HepG2 (cell line): ENCODE measurements at places on chromosomes 13 and 19.

GRCh38 chr13:111482126-111482525 is 161.7 kb downstream of the TEX29 start:
- no peak for DNase-seq

DNA sequence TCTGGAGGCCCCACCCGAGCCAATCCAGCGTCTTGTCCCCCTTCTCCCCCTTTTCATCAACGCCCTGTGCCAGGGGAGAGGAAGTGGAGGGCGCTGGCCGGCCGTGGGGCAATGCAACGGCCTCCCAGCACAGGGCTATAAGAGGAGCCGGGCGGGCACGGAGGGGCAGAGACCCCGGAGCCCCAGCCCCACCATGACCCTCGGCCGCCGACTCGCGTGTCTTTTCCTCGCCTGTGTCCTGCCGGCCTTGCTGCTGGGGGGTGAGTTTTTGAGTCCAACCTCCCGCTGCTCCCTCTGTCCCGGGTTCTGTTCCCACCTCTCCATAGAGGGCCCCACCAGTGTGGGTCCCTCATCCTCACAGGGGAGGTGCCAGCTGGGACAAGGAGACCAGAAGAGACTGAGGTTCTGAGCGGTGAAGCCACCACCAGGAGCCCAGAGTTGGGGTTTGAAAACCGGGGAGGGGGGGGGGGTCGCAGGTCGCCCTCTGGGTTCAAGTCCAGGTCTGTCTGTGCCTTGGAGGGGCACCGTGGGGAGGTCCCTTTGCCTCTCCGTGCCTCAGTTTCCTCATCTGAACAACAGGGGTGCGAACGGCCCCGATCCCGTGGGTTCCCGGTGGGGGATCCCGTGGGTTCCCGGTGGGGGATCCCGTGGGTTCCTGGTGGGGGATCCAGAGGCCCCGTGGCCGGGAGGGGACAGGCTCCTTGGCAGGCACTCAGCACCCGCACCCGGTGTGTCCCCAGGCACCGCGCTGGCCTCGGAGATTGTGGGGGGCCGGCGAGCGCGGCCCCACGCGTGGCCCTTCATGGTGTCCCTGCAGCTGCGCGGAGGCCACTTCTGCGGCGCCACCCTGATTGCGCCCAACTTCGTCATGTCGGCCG is at the start of gene ELANE:
Gene ELANE (plus strand): TSS at position 168 of the 878 bp plus-strand sequence. CDS start 26 bp downstream, at position 194.
- DNase-seq, result no peak

DNA sequence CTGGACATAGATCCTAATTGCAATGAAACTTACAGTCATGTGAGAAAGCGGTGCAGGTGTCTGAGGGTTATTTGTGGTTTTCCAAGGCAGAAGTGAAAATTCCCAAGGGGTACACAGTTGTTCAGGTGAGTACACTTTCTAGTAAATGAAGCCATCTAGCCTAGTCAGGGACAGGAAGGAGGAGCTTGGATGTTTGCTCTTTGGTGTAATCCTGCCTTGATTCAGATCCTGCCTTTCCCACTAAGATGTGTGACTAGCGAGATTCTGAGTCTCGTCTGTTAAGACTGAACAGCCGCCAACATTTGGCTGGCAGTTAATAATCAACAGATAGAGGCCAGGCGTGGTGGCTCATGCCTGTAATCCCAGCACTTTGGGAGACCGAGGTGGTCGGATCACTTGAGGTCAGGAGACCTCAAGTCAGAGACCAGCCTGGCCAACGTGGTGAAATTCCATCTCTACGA is 2.5 kb downstream of the RPS9 start:
- peak; percentile 82 for DNase-seq

DNA sequence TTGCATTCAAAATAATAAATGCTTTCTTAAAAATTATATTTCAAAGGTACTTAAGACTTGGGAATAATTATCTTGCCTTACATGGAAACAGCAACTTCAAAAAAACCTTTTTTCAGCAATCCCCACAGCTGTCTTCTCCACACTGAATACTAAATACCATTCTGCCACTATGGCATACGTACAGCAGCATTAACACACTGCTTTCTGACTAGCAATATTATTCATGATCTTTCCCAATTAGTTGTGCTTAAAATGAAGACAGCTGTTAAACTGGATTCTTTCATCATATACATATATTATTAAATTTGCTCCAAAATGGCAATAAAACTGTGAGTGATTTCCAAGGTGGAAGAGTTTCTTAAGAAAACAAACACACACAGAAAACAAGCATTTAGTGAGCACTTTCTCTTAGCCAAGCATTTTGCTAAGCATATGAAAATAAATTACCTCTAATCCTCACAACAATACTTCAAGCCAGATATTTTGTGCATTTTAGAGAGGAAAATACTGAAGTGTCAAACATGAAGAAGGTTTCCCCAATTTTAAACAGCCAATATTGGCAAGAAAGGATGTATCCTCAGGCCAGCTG is 609.5 kb downstream of the SLITRK1 start:
- no peak for DNase-seq

DNA sequence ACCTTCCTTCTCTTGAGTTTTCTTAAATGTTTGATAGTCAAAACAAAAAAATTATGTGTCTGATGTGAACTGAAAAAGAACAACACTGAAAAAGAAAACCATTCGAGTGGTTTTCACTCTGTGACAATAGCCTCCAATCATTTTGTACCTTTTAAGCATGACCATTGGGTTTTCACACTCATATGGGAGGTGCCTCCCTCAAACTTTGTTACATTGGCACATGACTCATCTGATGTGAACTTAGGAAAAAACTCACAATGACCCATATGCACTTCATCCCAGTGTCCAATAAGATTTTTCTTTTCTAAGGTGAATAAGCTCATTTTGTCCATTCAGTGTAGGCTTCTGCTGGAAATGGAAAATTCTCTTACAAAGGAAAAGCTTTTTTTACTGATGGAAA is 66.6 kb upstream of the XPO4 start:
- DNase-seq, result no peak

GRCh38 chr13:72662548-72662947 is 64.9 kb downstream of the MZT1 start:
- no peak for DNase-seq

GRCh38 chr13:66358564-66358963 is 871.6 kb downstream of the PCDH9 start:
- no peak for DNase-seq

- no peak for DNase-seq
These were observed 4.5 kb upstream of the RAB3A start for GRCh38 chr19:18208098-18208951.

DNA sequence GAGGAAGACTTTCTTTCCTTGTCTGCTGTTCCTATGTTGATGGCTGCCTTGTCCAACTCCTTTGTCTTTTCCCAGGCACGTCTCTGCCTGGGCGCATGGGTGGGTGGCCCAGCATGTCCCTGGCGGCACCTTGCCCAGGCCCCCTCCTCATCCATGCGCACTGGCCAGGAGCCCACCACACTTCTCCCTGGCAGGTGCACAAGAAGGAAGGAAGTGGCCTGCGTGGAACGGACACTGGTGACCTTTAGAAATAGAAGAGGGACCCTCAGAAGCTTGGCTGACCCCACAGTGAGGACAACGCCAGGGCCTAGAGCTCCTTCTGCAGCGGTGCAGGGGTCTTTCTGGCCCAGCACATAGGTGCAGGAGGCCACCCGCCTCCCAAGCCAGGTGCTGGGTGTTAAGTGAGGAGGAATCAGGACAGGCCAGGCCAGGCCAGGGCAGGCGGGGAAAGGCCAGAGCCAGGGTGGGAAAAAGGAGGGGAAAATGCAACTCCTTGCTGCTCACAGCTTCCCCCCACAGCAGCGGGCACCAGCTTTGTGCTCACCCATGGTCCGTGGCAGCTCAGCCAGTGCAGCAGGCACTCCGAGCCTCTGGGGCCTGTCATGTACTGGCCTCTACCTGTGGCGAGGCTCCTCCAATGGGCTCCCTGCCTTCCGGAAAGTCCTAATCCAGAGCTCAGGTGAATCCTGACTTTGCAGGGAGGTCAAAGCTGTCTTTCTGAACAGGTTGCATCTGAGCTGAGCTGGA is 104.0 kb downstream of the SOX1 start:
- no peak for DNase-seq

- no peak for DNase-seq
These were observed 15.3 kb downstream of the PIN1 start for GRCh38 chr19:9850235-9850959.

DNA sequence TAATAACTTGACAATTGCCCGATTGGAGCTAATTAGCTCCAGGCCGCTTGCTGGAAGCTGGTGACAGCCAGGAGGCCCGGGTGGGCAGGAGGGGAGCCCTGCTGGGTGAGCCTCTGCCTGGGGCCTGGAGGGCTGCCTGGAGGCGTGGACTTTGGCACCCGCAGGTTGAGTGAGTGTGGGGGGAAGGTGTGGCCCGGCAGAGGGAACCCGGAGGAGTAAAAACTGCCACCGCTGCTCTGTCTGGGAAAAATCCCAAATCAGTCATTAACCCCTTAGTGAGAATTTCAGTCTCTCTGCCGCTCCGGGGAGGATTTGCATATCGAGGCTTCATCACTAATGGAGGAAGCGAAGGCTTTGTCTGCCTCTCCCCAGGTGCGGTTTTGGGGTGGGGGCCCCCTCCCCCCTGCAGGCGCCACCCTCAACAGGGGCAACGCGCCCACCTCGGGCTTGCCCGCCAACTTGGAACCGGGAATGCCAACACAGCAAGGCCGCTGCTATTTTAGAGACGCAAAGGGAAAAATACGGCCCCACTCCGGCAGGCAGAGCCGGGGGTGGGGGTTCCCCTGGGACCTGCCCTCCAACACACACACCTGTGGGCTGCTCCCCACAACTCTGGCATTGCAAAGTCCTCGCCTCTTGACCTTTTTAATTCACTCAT is 6.2 kb downstream of the EFNA2 start:
- DNase-seq, result no peak

DNA sequence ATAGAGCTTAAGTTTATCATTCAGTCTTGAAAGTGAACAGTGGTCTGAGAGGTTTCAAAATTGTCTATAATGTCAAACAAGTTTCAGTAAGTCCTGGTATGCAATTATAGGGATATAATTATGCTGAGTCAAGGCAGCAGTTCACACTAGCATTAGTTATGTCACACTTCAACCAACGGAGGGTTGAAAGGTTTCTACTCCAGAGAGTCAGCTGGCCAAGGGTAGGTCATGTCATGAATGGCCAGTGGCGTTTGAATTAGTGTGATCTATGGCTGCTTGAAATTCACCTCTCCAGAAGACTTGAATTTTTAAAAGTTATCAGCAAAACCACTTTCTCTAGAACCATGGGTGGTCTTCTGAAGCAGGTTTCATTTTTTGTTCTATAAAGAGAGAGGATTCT is 108.6 kb downstream of the TNFRSF19 start:
- DNase-seq, result peak; percentile 20

GRCh38 chr13:107361666-107362065 is 793.7 kb upstream of the ARGLU1 start:
- no peak for DNase-seq

DNA sequence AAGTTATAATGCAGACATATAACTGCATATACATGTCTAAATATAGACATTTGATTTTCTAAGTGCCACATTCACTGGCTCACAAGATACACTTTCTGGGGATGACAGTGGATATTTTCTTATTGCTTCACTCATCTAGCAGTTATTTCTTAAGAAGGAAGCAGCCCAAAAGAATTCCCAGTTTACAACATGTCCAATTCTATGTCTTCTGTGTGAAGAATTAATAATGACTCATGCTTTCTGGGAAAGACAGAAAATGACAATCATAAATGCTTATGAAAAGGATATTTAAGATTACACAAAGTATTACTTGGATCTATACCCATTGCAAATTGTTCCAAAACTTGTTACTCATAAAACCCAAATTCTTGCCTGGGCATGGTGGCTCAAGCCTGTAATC is 543.4 kb downstream of the SUCLA2 start:
- DNase-seq, result no peak

- DNase-seq, result peak; percentile 52
These were observed 630 bp downstream of the RNF126 start for GRCh38 chr19:662207-662961.

GRCh38 chr19:35908973-35909683 is 1.0 kb upstream of the TYROBP start:
- no peak for DNase-seq

DNA sequence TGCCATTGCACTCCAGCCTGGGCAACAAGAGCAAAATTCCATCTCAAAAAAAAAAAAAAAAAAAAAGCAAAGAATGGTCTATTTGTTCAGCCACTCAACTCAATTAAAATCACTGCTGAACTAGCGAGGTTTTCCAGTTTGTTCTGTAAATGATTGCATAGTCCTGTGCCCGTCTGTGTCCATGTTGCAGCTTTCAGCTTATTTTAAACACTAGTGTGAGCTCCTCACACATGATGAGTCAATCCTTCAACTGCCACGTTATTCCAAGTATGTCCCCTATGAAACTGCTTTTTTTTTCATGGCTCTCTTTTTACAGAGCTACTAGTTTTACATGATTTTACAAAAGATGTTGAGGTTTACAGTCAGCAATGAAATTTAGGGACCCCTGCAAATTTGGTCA is 12.2 kb downstream of the SUGP2 start:
- peak; percentile 59 for DNase-seq

GRCh38 chr13:42567906-42568305 is 6.0 kb upstream of the TNFSF11 start:
- DNase-seq, result no peak

DNA sequence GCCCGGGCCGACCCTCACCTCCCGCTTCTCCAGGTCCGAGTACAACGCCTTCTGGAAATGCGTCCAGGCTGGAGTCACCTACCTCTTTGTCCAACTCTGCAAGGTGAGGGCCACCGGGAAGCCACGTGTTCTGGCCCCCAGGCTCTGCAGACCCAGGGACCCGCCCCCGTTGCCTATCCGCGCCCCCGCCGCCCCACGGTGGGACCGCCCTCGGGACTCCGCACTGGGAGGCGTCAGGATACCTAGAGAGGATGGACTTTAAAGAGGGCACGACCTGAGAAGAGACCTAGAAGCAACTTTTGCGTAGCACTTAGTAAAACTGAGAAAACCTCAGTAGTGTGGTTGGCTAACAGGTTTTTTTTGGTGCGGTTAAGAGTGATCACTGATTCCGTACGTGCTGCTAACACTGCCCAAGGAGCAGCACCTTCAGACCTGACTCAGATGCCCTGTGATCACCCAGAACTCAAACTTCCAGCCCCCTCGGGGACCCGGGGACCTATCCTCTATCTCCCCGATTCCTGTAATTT is 492 bp downstream of the TMEM147 start:
- no peak for DNase-seq

DNA sequence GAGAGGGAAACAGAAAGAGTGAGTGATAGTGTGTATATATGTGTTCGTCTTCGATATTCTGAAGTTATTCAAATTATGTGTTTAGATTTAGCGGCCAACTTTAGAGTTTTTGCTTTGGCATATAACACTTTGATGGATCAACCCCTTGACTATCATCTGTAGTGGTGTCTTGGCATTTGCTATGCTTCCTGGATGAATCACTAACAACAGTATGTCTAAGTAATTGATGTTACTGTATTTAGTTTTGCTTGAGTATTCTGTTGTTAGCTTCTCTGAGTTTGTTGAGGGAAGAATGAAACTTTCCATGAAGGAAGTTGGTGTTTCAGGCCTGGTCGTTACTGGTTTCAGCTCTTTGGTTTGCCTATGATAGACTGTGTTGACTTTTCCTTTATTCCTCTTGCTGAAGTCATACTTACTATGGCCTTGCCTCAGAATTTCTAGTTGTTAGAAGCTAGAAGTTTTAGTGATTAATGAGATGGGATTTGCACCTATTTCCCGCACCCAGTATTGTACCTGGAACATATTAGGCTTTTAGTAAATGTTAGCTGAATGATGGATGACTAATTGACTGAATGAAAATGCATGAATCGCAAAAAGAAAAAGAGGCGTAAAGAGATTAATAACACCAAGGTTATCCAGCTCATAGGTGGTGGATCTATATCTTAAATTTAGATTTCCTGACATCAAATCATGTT is 20.7 kb downstream of the NDFIP2 start:
- no peak for DNase-seq
